ENCODE measurements at places on chromosomes 16 and 17.

DNA sequence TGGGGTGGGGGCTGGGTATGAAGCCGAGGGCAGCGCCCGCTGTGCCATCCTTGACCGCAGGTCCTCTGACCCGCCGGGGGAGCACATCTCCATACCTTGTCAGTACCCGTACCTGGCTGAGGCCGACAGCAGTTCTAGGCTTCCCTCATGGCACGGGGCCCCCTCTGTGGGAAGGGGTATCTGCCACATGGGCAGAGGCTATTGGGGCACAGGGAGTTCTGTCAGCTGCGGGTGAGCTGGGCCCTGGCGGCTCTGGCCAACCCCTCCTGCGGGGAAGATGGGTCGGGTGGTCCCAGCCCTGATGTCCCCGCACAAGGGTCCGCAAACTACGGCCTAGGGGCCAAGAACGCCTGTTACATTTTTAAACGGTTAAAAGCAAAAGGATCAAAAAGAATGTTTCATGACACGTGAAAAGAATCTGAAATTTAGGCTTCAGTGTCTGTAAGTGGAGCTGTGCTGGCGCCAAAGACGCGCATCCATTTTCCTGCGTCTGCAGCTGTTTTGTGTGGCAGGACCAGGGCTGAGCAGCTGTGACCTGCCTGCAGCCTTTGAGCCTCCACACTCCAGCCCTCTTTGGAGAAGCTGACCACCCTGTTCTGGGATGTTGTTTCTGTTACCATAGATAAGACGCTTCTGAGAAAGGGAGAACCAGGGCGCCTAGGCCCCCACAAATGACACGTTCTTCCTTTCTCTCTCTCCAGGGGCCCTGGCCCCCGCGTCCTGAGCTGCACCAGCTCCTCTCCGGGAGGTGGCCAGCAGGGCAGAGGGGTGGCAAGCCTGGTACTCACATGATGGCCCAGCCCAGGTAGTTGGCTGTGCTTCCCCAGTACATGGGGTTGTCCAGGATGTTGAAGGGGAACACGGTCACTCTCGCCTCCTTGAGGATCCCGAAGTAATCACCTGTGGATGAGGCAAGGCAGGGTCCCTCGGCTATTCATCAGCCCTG, 12.7 kb upstream of the RASD1 start:
- DNase-seq, result no peak

DNA sequence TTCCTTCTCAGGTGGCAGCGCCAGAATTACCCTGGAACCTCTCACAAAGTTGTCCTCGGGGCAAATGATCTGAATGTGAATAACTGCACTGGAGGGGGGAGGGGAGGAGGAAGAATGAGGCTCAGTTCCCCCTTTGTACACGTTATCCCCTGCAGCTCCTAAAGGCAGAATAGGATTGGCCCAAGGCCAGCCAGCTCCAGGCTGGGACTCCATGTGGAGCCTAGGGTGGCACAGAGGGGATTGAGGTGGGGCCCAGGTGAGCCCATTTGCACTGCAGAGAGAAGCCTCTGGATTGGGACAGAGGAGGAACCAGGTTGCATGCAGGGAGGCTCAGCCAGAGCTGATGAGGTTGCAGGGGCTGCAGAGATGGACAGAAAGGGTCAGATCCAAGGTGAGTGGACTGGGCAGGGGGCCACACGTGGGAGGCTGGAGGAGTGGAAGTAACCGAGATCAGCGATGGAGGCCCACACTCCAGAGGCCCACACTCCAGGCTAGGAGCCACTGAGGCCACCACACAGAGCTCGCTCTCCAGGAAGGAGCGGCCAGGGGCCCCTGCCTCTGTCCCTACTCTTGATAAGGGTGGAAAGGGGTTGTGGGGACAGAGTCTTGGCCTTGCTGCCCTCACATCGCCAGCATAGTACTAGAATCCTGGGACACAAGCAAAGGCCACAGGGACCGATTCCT, 78.6 kb downstream of the RBFOX3 start:
- DNase-seq, result no peak

- peak; percentile 89 for DNase-seq
Observed at GRCh38 chr17:45147581-45148182, 593 bp upstream of the HEXIM1 start.

GRCh38 chr17:51147650-51148049, 5.7 kb upstream of the NME1 start:
- DNase-seq, result peak; percentile 20

- DNase-seq, result no peak
Observed at GRCh38 chr17:80472996-80473395, 3.4 kb downstream of the NPTX1 start.

GRCh38 chr17:77300016-77300686, 159.4 kb downstream of the SEC14L1 start:
- DNase-seq, result no peak

GRCh38 chr17:73293480-73293911, 18.3 kb downstream of the CDC42EP4 start:
- no peak for DNase-seq

DNA sequence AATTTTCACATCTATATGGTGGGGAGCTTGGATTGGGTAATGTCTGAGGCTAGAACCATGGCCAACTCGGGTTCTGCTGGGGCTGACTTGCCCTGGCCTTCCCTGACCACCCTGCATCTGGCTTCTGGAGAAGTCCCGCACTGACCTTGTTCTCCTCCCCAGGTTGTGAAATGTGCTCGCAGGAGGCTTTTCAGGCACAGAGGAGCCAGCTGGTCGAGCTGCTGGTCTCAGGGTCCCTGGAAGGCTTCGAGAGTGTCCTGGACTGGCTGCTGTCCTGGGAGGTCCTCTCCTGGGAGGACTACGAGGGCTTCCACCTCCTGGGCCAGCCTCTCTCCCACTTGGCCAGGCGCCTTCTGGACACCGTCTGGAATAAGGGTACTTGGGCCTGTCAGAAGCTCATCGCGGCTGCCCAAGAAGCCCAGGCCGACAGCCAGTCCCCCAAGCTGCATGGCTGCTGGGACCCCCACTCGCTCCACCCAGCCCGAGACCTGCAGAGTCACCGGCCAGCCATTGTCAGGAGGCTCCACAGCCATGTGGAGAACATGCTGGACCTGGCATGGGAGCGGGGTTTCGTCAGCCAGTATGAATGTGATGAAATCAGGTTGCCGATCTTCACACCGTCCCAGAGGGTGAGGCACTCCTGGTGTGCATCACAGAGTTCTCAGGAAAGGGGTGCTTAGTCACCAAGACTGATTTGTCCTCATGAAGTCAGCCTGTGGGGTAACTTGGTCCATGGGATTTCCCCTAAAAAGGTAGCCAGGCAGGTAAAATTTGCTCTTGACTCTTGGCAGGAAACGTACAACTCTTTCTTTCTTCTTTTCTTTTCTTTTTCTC, 6.1 kb downstream of the NOD2 start:
- DNase-seq, result peak; percentile 87

GRCh38 chr17:79473111-79473875, 137.6 kb downstream of the RBFOX3 start:
- no peak for DNase-seq

DNA sequence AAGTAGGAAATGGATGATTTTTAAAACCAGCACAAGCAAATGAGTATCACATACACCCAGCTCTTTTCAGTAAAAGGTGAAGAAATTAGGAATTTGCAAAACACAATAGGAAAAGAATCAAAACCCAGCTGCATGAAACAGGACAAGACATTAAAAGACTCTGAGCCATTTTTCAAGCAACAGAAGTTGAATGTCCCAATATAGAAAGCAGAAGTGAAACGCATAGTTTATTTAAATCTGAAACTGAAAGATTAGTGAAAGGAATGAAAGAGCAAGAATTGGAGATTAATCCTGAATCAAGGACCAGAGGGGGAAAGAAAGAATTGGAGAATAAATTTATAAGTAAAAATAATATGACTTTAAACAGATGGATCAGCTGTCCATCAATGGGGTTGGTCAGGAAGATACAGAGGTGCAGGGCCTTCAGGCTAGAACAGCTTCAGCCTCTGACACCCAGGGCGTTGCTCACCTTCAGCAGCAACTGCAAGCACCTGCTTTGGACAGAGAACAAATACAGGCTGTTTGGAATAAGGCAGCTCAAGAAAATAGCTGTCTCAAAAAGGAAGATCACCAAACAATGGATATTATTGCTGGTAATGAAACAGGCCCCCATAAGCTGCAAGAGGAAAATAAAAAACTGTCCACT, 3.9 kb upstream of the ARHGAP17 start:
- DNase-seq, result no peak

DNA sequence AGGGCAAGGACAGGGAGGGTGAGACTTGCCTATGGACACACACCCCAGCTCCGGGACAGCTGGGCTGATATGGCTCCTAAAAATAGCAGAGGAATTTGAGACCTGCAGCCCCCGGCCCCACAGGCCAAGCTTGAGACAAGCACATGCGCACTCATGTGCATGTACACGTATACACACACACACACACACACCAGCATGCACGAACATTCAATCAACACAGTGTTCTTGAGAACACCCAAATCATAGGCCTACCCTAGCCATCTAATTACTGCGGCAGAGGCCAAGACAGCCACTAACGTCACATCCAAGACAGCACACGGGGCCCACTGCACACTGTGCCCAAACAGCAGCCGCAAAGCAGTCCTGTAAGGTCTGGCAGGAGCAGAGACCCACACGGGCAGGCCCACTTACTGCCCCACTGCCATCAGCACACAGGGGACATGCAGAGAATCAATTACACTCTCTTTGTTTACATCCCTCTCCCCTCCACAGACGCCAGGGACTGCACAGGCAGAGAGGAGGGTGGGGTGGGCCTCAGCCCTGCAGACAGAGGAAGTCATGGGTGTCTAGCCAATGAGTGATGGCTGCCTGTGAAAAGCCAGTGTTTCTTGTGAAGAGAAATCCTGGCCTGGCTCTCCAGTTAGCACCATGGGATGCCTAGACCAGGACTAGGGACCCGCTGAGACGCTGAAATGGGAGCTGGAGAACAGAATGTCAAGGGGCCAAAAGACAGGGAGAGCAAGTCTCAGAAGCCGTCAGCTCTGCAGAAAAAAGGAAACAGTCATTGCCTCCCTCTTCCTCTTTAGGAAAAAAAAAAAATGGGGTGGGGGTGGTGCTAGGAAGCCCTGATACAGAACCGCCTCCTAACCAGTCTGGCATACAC, 39.3 kb downstream of the MYO18A start:
- peak; percentile 59 for DNase-seq

GRCh38 chr17:75888484-75888883, 8.3 kb downstream of the TRIM65 start:
- no peak for DNase-seq

DNA sequence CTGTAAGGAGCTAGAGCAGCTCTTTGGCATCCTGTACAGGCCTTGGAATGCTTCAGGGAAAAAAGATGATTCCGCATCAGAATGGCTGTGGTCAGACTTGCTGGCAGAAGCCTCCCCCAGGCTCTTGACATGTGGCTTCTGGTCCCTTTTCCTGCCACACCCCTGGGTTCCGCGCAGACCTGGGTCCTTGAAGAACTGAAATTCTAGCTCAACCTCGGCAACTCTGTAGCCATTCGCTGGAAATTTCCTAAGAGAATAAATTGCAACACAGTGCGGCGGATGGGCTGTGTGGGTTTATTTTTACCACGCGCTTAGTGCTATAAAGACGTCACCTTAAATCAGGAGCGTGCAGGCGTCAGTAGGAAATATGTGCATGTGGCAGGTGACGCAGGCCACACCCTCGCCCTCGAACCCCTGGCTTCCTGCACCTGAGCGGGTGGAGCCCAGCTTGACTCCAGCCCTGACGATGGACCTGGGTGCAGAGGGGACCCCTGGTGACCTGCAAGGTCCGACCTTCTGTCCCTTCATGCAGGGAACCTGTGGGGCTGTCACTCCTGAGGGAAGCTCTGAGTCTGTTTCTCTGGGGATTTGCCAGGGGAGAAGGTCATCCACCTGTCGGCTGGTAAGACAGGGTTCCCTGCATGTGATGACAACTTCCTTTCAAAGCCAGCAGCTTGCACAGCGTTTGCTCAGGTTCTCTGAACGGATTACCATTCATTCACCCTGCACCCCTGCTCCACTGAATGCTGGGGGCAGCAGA, 46.3 kb downstream of the METRNL start:
- DNase-seq, result peak; percentile 34

DNA sequence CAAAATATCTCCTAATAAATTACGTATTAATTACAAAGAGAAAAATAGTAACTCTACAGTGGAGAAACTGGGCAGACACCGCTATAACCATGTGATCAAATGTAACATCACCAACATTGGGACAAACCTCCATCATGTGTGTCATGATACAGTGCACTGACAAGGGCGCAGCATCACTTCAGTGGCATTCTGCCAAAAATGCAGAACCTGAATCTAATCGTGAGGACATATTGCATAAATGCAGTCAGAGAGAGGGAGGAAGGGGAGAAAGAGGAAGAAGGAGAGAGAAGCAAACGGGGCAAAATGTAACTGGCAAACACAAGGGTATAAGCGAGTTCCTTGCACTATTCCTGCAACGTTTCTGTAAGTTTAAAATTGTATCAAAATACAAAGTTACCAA, 74.2 kb upstream of the MARCHF10 start:
- DNase-seq, result no peak

DNA sequence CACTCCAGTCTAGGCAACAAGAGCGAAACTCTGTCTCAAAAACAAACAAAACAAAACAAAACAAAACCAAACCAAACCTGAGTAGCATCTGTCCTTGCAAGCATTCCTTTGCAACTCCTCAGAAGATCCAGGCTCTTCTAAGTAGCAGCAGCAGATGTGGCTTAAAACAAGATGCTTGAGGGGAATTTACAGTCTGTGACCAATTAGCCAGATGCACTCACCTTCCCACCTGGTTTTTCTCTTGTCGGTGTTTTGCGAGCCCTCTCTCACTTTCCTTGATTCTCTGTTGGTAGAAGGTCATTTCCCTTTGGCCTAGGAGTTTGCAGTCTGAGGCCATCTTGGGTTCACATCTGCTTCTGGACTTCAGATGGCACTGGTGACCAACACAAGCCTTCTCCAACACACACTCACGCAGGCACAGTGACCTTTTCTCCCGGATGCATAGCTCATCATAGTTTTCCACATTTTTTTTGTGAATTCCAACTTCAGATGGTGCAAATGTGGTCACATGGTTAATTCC, 276.8 kb downstream of the STX8 start:
- no peak for DNase-seq

- peak; percentile 66 for DNase-seq
Observed at GRCh38 chr16:9072806-9073341, 18.6 kb upstream of the HAPSTR1 start.

DNA sequence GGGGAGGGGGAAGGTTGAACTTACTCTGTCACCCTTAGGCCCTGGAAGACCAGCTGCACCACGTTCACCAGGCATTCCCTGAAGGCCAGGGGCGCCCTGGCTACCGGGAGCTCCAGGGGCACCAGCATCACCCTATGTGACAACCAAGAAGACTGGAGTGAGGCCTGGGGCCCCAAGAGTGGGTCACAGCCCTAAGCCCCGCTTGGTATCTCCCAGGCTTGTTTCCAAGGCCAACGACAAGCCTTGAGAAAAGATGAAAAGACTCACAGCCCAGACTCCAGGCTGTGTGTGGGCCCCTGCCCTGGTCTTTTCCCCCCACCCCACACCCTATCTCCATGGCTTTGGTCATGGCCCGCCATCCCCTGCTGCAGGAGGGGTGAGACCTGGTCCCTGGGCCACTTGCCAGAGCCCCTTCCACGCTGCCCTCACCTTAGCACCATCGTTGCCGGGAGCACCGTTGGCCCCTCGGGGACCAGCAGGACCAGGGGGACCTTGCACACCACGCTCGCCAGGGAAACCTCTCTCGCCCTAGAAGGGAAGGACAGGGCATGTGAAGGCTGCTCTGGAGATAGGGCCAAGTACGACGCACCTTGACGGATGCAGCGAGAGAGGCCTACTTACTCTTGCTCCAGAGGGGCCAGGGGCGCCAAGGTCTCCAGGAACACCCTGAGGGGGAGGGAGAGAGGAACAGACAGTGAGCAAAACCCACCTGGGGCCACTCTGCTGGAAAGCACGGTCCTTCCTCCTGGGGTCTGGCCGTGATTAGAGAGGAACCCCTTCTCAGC, 9.9 kb downstream of the COL1A1 start:
- DNase-seq, result no peak
